ENCODE measurements at places on chromosomes 3 and 15. TPM values are rescaled to one million over a fixed set of nuclear protein-coding genes. Genes with fewer than 3 reads are reported as not detected.

- no peak for DNase-seq
Measured at GRCh38 chr3:5678248-5678647, 490.7 kb downstream of the EDEM1 start.

- DNase-seq: no peak
Measured at GRCh38 chr15:52370010-52370409, 74.4 kb upstream of the MYO5C start.

GRCh38 chr3:150787741-150788370 lies 24.9 kb upstream of the SIAH2 start:
- peak; percentile 57 for DNase-seq

DNA sequence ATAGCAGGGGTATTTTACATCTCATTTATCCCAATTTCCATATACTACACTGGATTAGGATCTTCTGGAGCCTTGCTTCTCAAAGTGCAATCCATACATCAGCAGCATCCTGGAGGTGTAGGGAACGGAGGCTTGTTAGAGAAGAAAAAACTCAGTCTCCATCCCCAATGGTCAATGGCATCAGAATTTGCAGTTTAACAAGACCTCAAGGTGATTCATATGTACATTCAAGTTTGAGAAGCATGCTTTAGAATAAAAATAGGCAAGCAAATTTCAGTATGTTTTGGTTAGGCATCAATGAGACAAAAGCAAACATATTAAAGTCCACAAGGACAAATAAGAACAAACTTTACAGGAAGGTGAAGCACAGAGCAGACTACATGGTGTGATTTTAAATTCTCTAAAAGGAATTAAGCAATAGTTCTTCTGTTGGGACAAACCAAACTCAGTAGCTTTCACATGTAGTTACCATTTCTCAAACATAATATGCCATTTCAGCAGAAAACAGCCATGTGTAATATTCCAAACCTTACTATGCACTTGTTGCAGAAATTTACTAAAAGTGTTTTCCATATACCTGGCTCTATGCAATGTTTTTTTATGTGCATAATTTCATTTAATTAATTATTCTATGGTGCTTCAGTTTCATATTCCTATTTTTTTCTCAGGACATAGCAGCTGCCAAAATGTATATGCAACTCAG lies 360.3 kb upstream of the NECTIN3 start:
- DNase-seq: no peak

GRCh38 chr15:89492111-89492641 lies 4.2 kb downstream of the RHCG start:
- DNase-seq: no peak

DNA sequence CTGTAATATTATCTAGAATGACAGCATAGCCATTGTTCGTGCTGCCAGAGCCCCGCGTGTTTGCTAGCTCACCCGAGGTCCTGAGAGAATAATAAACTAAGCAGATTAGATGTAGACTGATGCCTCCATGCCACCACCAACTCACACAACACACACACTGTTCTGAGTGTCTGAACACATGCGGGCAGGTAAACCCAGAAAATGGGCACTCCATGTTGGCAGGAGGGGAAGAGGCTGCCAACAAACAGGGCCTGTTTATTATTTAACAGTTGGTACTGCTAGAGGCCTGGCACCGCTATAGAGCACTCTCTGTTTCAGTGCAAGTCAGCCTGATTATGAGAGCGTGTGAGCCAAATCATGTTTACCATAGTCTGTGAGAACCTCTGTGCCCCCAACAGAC lies 299.0 kb downstream of the ZBTB20 start:
- DNase-seq: no peak

- DNase-seq: peak; percentile 75
Measured at GRCh38 chr3:179015551-179016020, 56.0 kb downstream of the ZMAT3 start.

DNA sequence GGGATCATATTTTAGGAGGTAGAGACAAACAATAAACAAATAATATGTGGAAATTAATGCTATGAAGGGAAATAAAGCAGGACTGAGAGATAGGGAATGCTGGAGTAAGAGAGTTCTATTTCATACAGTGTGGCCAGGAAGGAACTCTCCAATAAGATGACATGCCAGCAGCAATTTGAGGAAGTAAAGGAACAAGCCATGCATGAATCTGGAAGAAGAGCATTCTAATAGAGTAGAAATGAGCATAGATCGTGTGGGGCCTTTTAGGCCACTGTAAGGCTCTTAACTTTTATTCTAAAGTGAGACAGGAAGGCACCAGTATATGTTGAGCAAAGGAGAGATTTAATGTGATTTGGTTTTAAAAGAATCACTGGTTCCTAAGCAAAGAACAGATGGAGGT lies 126.3 kb downstream of the DMXL2 start:
- DNase-seq: no peak

DNA sequence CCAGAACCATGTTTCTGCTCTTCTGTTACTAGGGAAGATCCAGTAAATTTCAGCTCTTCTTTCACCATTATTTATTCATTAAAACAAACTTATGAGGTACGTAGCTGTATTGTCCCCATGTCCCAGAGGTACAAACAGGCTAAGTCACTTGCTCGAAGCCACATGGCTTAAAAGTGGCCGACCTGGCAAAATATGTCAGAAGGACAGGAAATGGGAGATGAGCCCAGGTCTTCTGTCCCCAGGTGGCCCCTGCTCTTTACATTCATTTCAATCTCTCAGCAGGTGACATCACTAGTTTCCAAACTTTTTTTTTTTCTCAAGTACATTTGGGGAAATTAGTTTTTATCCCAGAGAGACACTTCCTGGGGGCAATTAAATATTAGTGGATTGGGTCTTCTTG lies 34.1 kb upstream of the LPP start:
- DNase-seq: no peak

- DNase-seq: no peak
Measured at GRCh38 chr3:111301238-111301798, 229.7 kb downstream of the NECTIN3 start.

- DNase-seq: no peak
Measured at GRCh38 chr3:156334841-156335545, 214.6 kb downstream of the KCNAB1 start.

- DNase-seq: peak; percentile 41
Measured at GRCh38 chr3:88005066-88005465, 53.7 kb downstream of the CGGBP1 start.

GRCh38 chr3:73739791-73740453 lies 115.2 kb upstream of the PDZRN3 start:
- no peak for DNase-seq

GRCh38 chr3:137792626-137793271 lies 28.6 kb downstream of the SOX14 start:
- DNase-seq: no peak

GRCh38 chr3:61943975-61944374 lies 382.6 kb downstream of the PTPRG start:
- no peak for DNase-seq

The TMCO5A gene
- total RNA-seq: not detected

The FSTL1 gene
- 0.09 TPM for total RNA-seq

The COL8A1 gene
- total RNA-seq: not detected

The NR2E3 gene
- not detected for total RNA-seq

The PLCL2 gene
- total RNA-seq: 22.8 TPM

The DUOXA2 gene
- not detected for total RNA-seq

The HRG gene
- not detected for total RNA-seq

The ARIH1 gene
- total RNA-seq: 153 TPM

The CLDN11 gene
- total RNA-seq: 0.26 TPM

The TRPM1 gene
- not detected for total RNA-seq

The EIF1B gene
- total RNA-seq: 81.4 TPM

The AGBL1 gene
- not detected for total RNA-seq

The PLSCR5 gene
- total RNA-seq: not detected

The MUSTN1 gene
- total RNA-seq: 0.79 TPM

The QTRT2 gene
- total RNA-seq: 51.3 TPM

The CCR3 gene
- not detected for total RNA-seq
